ENCODE measurements at places on chromosomes 7 and 10.

- DNase-seq, result no peak
Measured at GRCh38 chr10:11679946-11680345, 62.2 kb upstream of the ECHDC3 start.

- no peak for DNase-seq
Measured at GRCh38 chr7:1898628-1899185, 228.6 kb downstream of the ELFN1 start.

DNA sequence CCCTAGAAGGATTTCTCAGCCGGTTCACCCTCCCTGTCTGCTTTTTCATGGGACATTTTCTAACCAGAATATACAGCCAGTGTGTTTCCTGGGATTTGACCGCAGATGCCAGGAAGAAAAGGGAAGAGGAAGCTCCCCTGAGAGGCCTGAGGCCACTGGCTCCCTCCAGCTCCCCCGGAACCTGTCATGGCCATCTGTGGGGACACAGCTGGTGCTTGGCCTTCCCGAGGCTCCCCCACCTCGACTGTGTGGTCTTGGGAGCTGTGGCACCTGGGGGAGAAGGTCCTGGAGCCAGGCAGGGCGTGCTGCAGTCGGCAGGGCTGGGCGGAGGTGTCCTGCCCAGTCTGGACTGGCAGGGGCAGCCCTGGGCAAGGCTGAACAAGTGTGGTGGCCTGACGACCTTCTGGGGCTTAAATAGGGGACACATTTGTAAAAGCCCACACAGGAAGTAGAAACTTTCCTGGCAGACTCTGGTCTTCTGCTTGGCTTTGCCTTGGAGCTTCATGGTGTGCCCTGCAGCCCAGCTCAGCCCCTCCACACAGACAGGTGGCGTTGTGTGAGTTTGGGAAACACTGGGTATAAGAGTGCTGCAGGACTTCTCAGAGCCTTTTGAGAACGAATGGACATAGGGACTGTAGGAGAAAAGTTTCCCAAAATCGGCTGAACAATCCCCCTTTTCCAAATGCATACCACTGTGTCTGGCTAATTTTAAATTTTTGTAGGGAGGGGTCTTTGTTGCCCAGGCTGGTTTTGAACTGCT, 6.8 kb downstream of the BRI3 start:
- DNase-seq, result peak; percentile 68

DNA sequence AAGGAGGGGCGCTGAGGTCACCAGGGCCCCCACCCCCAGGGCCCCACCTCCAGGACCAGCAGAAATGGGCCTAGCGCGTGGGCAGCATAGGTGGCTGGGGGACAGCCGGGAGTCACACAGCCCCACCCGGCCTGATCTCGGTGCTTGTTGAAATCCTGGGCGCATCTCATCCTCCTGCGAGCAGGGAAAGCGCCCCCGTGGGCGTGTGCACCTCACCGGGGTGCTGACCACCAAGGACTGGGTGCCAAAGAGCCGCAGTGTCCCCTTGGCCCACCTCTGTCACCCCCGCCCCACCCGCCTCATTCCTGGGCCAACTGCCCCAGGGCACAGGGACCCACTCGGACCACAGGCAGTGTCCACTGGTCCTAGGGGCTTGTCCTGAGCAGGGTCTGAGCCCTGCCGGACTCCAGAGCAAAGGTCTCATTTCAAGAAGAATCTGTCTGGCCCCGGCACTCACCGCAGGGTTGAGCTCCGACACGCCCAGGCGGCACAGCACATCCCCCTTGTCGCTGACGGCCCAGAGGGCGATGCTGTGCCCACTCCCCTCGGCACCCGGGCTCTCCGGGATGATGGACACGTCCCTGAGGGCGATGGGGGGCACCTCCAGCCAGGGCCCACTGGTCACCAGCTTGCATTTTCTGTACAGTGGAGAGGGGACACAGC, 11.4 kb downstream of the BHLHA15 start:
- DNase-seq, result no peak

- peak; percentile 17 for DNase-seq
Measured at GRCh38 chr10:22682237-22683139, 31.9 kb downstream of the PIP4K2A start.

GRCh38 chr7:47942132-47942531, 6.1 kb downstream of the PKD1L1 start:
- peak; percentile 69 for DNase-seq

GRCh38 chr7:1245524-1246050, 12.9 kb downstream of the UNCX start:
- no peak for DNase-seq

GRCh38 chr10:36574207-36574606, 551.2 kb upstream of the ANKRD30A start:
- no peak for DNase-seq

DNA sequence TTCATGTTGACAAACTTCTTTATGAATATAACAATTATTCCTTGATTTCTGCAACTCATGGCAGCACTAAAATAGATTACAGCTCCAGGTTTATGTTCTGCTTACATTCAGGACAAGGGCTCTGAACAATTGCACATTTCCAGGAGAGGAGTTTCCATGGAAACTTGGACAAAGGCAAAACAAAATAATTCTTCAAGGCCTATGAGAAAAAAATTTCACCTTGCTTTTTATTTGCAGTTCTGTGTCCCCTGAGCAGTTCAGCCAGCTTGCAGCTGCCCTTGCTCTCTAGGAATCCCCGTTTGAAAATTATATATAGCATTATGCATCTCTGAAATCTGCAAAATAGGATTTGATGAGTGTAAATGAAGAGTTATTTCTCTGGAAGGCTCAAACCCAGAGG, 71.7 kb downstream of the ARL4A start:
- DNase-seq, result no peak

- no peak for DNase-seq
Measured at GRCh38 chr7:82428186-82428961, 15.2 kb downstream of the CACNA2D1 start.

DNA sequence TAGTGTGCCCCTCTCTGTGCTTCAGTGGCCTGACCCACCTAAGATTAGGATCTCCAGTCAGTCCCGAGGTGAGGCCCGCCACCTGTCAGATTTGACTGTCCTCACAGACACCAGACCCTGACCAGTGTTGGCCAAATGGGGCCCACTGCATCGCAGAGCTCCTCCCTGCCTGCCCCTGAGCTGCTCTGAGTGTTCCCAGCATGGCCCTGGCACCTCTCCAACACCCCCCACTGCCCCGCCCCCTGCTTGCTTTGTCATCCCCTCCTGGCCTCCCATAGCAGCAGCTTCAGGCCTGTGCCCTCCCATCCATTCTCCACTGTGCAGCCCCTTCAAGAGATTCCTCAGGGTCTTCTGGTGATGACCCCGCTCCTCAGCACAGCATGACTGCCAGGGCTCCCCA, 67.6 kb downstream of the C10orf120 start:
- DNase-seq, result no peak

DNA sequence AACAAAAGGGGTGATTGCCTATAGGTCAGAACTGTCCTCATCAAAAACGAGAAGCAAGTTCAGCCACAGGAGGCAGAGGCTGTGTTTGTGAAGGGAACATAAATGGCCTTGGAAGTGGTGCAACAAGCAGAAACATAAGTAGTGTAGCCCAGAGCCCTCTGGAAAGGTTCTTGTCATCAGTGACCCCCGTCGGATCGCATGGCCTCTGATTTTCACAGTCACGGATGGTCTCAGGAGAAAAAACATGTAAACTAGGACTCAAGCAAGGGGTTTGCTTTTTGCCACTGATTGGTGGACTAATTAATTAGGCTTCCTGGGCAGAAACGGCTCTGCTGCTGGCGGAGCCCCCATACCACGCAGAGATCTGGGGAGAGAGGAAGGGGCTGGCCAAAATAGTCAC, 496.5 kb upstream of the MKI67 start:
- DNase-seq, result no peak

DNA sequence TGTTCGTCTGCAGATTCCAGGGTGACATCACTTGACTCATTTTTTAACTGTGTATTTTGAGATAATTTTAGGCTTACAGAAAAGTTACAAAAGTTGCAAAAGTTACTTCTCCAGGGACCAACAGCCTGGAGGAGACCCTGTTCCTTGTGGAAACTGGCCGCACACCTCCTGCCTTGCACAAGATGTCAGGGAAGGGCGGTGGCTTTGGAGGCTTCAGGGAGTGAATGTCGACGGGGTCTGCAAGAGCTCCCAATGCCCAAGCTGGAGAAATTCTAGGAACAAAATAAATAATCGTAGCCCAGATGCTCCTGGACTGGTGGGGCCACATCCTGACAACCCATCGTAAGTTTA, 62.2 kb upstream of the FAM20C start:
- DNase-seq, result no peak

DNA sequence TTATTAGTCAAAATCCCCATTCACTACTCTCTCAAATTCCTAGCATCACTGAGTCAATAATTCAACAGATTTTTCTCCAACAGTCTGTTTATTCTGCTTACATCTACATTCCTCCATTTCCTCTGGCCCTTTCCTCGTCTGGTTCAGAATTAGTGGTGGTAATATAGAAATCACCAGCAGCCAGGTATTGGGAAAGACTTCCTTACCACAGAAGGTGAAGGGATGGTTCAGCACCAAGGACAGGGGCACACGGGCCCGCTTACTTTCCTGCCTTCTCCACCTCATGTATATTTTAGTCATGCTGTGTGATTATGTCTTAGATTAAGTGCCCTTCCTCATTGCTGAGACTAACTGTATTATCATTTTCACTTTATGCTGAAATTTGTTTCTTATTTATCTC, 70.4 kb upstream of the APBB1IP start:
- peak; percentile 50 for DNase-seq

DNA sequence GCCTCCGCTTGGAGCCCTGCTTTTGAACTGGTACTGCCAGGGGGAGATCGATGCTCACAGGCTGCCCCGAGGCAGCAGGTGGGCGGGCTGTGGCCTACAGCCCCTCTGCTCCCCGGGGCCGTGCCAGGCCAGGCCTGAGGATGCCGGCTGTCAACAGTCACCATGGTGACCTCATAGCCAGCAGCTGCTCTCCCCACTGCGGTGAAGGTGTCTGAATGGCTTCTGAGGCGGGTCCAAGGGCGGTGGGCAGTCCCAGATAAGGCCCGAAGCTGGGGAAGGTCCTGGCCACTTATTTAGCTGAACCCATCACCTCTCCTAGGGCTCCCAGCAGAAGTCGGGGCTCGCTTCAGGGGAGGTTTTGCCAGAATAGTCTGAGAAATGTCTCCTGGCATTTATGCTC, 179.3 kb downstream of the ARHGAP12 start:
- no peak for DNase-seq

DNA sequence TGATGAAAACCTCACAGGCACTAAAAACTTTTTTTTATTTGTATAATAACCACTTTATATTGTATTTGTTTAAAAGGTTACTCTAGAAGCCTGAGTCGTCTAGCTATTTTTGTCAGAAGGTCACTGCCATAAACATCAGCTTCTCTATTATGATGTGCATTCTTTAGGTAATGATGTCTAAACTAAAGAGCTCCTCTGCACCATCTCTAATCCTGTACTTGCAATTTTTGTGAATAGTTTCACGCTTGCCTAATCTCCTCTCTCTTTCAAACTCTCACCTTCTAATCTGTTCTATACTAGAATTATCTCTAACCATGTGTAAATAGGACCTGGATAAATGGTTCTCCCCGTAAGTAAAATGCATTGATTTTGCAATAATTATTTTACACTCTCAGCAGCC, 10.5 kb upstream of the CHUK start:
- no peak for DNase-seq

DNA sequence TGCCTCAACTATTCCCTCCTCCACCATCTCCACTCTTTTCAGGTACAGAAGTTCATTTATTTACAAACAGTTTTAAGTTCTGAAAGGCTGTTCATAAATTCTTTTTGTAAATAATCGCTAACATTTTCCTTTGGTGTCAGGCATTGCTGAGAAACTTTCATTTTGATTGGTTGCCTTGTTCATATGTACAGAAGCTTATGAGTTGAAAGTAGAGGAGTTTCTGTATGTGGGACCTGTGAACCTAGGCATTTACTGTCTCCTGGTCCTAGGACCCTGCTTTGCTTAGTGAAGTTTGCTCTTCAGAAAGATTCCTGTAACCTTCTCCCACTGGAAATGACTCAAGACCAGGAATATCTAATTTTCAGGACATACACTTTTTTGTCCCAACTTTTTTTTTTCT, 30.4 kb downstream of the CCSER2 start:
- no peak for DNase-seq
